ENCODE measurements at places on chromosomes 2 and 18.

- no peak for DNase-seq
These were observed 7.0 kb downstream of the GPR35 start for GRCh38 chr2:240632306-240632721.

- no peak for DNase-seq
These were observed 487 bp downstream of the STARD6 start for GRCh38 chr18:54357082-54357659.

- DNase-seq, result no peak
These were observed 9.8 kb upstream of the FZD7 start for GRCh38 chr2:202023904-202024266.

DNA sequence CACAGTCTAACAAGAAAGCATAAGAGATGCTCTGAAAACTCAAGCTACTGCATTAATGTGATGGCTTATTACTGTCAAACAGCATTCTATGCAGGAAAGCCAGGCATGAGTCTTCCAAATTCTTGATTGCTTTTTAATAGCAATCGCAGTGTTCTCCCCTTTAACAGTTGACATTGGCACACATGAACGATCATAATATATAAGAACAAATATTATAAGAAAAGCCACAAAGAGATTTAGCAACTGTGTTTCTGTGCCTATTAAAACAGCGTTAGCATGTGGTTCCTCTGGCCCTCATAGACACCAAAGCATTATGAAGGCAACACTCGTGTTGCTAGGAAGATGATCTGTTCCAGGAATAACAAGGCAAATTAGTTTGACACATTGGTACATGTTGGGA, 245.0 kb downstream of the ACKR3 start:
- no peak for DNase-seq

DNA sequence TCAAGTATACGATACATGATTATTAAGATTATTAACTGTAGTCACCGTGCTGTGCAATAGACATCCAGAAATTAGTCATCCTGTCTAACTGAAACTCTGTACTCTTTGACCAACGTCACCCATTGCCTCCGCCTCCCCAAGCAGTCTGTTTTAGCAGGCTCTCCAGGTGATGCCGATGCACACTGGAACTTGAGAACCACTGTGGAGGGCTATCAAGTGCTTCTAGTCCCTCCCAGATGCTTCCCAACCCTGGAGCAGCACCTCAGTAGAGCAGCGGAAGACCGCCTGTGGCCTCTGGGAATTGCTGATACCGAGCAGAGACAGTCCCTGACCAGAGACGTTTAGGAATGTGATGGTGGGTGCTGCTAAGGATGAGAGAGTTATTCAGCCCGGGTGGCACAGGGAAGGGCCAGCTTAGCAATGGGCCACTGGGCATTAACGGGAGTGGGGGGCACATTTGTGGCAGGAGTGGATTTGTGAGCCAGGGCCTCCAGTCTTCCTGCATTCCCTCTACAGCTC, 50.7 kb downstream of the LIPG start:
- DNase-seq, result no peak

GRCh38 chr2:25259737-25260124, 82.0 kb downstream of the DNMT3A start:
- DNase-seq, result no peak

DNA sequence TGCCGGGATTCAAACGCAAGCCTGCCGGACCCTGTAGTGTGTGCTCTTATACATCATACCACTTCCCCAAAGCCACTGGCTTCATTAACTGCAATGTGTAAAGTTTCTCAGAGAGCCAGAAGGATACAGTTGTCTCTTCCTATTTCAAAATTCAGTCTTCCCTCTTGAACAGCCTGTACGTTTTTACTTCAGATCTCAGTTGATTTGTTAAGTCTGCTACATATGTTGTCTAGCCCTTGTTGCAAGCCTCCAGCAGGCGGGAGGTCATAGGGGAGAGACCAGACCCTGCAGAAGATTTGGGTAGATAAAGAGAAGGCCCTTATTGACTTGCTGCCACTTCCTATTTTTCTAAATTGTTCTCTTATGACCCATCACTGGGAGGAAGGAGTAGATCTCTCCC, 56.2 kb downstream of the ARHGEF33 start:
- no peak for DNase-seq

DNA sequence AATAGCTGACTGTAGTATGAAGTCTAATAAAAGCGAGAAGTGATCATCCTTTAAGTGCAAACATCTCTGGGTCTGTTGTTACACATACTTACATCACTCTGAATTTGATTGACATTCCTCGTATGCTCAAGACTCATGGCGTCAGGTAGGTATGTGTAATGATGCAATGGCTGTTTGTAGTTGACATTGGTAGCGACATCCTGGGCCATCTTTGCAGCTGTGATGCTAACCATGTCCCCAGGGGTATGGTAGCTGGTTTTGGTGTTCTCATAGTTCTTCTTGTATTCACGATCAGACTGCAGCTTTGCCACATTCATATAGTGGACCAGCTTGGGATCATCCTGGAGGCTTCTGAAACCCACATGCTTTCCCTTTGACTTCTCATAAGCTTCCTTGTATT, 62.0 kb downstream of the NEB start:
- DNase-seq, result no peak

DNA sequence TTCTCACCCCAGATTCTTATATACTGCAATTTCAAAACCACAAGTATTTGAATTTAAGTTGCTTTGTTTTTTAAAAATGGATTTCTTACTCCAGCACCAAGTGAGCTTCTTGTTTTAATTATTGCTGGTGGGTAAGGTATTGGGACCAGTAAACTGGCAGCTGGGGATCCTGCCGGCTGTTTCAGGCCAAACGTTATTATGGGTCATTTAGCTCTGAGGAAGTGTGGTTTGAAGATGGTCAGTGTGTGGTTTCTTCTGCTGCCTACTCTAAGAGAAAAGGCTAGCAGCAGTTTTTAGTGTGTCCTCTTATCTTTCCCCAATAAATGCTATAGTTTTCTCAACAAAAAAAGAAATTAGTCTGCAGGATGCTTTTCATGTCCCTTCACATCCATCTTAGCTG, 30.6 kb downstream of the CFAP221 start:
- no peak for DNase-seq

- no peak for DNase-seq
These were observed 814 bp downstream of the FKBP7 start for GRCh38 chr2:178477443-178478129.

DNA sequence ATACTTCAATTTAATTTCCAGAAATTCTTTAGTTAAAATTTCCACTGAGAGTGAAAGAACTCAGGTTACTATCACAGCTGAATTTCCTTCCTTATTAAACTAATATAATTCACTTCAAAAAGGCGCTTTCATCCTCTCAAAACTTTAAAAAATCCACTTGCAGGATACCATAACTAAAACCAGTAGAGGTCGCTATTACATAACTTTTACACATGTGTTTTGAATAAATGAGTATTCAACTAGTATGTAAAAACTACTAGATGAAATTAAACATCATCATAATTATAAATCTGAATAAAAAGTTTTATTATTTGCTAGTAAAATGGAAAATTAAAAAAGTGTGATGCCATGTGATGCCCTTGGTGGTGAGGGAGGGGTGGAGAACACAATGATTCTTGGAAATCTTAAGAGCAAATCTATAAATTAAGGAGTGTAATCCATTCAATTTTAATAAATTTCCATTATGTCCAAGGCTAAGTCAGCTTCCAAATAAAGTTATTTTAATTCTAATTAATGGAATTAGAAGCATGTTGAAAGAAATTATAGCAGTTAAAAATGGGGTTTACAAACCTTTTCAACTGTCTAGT, 61.4 kb downstream of the SOS1 start:
- DNase-seq, result no peak

GRCh38 chr2:60555066-60555782, 1.8 kb upstream of the BCL11A start:
- DNase-seq, result peak; percentile 82

GRCh38 chr2:59910166-59910565, 643.3 kb downstream of the BCL11A start:
- DNase-seq, result no peak

DNA sequence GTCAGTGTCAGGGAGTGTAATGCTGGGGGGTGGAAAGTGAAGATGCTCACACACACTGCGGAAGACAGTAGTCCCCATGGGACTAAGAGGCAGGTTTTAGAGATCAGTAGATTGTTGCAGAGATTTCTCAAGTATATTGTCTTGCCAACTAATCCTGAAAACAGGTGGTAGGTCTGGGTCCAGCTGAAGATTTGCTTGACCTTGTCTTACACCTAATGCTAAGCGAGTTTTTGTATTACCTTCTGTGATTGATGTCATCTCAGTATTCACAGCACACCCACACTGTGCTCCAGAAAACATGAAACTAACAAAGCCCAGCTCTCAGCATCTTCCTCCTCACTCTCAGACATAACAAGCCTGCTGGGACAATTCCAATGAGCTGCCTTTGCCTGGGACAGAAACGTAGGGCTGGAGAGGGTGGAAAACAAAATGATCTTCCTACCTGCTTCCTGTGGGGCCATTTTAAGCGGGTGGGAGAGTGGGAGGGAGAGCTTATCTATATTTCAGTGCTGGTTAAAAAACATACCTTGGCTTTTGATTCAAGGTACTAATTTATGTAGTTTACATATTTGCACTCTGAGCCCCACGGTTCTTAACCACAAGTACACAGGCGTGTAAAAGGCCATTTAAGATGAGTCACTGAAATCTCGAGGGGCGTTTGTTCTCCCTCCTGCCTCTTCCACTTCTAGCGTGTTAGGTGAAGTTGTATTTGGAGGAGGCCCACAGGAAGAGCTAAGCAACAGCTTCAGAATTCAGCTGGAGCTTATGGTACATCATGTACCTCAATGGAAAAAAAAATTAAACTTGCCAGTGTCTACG, 23.1 kb upstream of the RBMS1 start:
- no peak for DNase-seq

GRCh38 chr2:133586978-133587377, 18.7 kb upstream of the NCKAP5 start:
- no peak for DNase-seq

GRCh38 chr2:110115291-110116032, at the start of gene MALL:
TSS of gene MALL (minus strand) at chr2:110115822. CDS start at chr2:110115792, 30 bp downstream.
- DNase-seq, result no peak

Measured in femur (tissue), 1 donor.